ENCODE measurements at places on chromosomes 12 and 14.
A peak's percentile ranks its signal among the peaks of the same experiment; 100 is the strongest.

GRCh38 chr14:102375119-102375518 lies 12.4 kb downstream of the TECPR2 start:
- DNase-seq = no peak

- no peak for DNase-seq
These were observed 136.0 kb downstream of the CRADD start for GRCh38 chr12:93813186-93813585.

DNA sequence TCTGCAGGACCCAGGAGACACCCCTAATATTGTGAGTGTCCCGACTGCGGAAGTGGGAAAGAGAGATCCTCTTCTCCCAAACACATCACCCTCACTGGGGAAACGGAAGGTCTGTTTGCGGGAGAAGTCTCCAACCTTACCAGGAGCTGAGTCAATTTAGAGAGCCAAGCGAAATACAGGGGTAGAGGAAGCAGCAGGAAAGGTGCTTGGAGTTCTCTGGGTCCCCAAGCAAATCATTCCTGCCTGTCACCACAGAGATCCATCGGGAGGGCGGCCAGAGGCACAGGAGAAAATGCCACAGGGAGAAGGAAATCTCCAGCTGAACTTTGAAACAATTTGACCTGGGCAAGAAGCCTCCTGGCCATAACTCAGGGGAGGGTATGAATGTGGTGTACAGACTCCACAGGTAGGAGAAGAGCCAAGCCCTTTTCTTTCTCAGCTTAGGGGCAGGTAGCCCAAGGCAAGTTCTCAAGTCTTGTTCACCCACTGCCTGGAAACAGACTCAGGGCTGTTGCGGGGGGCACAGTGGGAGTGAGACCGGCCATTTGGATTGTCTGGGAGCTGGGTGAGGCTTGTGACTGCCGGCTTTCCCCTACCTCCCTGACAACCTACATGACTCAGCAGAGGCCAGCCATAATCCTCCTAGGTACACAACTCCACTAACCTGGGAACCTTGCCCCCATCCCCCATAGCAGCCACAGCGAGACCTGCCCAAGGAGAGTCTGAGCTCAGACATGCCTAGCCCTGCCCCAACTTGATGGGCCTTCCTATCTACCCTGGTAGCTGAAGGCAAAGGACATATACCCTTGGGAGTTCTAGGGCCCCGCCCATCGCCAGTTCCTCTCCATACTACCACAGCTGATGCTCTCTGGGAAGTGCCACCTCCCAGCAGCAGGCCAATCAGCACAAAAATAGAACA lies 211.9 kb upstream of the ARHGAP5 start:
- DNase-seq = no peak

DNA sequence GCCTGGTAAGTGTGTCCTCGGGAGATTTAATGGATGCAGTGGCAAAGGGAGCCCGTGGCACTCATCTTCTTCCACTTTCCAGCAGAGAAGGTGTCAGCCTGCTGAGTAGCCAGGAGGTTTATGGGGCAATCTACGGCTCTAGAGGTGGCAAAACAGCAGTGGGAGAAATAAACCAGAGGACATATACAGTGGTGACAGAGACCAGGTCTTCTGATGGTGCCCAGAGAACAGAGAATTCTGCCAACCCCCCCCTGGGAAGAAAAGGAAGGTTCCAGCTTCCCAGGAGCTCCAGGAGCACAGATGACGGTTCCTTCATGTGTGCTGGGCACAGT lies 43.0 kb downstream of the SMIM41 start:
- DNase-seq = no peak

- DNase-seq = no peak
These were observed 5.6 kb upstream of the PRPF39 start for GRCh38 chr14:45078323-45078722.

DNA sequence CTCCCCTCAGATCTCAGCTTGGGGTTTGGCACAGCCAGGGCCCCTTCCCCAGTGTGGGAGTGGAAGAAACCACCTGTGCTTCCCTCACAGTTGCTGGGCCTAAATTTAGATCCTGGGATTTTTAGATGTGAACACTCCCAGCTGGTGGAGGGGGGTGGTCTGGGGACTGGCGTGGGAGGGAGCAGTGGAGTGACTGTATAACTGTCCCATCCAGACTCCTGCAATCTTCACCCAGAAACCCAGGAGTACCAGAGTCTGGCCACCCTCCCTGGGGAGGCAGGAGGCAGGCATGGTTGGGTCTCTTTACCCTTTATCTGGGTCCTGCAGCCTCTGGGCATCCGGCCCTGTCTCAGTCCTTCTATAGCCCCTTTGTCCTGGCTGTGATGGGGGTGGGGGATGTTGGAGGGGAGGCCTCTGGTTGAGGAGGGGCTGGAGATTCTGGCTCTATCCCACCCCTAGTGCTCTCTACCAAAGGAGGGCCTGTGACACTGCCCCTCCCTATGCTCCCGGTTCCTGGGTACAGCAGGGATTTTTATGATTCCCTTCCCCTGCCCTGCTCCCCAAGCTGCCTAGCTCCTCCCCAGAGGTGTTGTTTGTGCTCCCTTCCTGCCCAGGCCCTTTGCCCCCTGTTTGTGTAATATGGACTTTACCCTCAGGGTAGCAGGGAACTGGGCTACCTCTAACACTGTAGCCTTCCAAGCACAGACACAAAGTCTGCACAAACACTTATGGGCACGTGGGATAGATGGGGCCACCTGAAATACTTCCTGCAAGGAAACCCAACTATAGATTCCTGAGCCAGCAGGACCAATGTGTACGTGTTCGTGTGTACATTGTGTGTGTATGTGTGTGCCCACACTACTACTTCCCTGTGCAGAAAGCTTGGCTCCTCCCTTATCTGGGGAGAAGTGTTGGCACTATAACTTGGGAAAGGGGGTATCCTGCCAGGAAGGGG lies 1.7 kb downstream of the ERBB3 start:
- no peak for DNase-seq

DNA sequence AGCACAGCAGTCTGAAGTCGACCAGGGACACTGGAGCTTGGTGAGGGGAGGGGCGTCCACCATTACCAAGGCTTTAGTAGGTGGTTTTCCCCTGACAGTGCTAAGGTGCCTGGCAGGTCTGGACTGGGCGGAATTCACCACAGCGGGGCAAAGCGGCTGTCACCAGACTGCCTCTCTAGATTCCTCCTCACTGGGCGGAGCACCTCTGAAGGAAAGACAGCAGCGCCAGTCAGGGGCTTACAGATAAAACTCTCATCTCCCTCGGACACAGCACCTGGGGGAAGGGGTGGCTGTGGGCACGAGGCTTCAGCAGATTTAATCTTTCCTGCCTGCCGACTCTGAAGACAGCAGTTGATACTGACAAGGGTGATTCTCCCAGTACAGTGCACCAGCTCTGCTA lies 39.1 kb downstream of the DDHD1 start:
- peak; percentile 86 for DNase-seq

GRCh38 chr12:110176745-110177144 lies 52.6 kb downstream of the IFT81 start:
- peak; percentile 57 for DNase-seq

- DNase-seq = no peak
These were observed 444.9 kb upstream of the FOXG1 start for GRCh38 chr14:28321475-28322244.

- DNase-seq = no peak
These were observed 479.9 kb upstream of the NOVA1 start for GRCh38 chr14:27077710-27078109.

GRCh38 chr14:51630987-51631386 lies 20.7 kb upstream of the FRMD6 start:
- no peak for DNase-seq

DNA sequence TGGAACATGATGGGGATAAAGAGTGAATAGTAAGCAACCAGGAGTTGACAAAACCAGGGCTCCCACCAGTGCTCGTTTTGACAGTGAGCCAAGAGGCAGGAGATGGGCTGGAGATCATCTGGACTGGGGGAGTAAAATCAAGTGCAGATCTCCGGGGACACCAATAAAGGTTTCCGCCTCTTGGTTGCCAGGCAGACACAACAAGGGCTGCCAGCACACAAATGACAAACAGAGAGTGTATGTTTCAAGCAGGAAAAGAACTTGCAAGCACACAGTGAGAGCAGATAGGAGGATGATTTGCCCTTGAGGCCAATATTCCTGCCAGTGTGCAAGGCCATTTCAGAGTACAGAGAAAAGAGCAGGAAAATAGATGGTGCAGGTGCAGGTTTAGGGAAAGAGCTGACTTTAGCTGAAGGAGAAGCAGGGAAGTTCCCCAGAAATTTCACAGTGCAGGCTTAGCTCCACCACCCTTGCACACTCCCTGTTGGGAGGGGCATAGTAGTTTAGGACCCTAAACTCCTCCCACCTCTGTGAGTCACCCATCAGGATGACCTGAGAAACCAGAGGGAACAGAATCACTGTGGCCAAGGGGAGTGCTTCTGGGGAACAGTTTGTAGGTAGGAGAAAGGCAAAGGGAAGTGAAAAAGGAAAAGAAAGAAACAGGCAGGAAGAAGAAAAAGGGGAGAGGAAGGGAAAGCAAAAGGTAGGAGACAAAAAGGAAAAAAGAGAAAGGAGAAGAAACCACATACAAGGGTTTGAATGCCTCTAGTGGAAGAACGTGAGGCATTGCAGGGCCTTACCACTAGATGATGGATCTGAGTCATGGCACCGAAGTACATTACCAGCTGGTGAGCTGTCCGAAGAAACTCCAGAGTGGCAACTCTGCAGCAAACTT lies 404.4 kb downstream of the SLC6A15 start:
- no peak for DNase-seq

DNA sequence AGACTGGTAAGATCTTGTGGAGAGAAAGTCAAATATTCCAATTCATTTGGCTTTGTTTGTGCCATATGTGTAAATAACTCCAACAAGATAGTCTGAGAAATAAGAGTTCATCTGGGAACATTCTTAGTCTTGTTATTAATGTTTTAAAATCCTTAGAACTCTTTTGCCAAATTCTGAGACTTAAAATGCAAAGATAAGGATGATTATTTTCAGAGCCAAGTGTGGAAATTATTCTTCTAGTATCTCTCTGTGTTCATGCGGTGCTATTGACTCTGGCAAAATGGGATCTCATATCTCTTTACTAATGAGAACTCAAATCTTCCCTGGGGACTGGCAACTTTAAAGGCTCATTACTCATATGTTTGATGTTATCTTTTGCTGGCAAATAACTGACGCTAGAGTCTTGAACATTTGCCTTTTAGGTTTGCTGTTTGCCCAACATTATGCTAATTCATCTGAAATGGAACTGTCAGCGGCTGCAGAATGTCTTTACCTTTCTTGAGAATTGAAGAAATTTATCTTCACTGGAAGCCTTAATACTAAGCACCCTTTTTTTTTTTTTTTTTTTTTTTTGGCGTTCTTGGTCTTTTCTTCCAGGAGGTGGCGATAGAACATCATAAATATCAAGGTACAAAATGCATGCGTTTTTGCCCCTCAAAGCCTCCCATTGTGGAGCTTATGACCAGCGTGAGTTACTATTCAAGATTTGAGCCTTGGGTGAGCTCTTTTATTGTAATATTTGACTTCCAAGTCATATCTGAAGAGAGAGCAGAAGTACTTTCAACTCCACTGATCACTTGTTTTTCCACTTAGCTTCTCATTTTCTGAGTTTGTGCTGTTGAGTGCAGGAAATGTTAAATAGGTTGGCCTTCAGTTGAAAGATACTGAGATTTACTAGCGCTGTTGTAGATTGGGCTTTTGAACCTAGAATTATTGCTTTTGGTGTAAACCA lies 86.5 kb downstream of the CAND1 start:
- DNase-seq = peak; percentile 55

- DNase-seq = no peak
These were observed 8.3 kb downstream of the AP5M1 start for GRCh38 chr14:57277062-57277461.

DNA sequence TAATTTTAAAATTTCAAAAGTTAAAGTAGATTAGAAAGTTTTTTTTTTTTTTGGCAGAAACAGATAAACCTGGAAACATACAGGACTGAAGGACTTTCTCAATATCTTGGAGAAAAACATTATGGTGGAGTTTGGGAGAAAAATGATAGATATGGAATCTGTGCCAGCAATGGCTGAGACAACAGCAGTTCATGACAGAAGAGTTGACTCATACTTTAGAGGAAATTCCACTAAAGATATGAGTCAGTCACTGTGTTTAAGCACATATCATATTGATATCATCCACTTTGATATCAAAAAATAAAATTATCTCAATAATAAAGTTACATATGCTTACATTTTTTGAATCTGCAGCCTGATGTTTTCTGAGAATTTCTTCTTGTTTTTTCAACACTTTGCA lies 193.9 kb upstream of the OR4E1 start:
- DNase-seq = no peak

DNA sequence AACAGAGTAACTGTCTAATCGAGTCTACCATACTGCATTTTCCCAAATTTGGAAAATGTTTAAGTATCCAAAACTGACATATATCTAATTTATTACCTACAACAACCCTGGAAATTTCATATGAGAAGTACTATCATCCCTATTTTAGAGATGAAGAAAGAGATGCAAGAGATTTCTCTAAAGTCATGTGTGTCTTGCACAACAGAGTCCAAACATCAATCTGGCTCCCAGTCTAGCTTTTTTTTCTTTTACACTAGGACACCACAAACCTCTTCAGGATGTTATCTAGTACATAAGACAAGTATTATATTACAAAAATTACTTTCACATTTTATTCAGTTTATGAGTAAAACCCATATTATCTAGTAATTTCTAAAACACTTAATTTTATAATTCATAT lies 39.1 kb downstream of the CAPS2 start:
- DNase-seq = no peak

DNA sequence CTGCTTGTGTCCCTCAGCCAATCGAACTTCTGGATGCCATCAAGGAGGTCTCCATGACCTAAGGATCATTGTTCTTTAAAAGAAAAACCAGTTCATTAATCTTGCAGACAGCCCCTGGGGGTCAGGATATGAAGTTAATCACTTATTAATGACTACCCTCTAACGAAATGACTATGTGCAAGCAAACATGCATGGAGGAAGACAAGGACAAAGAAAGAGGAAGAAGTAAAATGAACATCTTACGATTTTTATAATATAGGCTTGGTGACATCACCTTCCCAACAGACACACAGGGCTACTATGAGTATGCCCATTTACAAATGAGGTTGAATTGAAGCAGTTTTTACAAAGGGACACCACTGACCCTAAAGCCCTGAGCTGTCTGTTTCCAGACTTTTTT lies 111.1 kb upstream of the AMIGO2 start:
- no peak for DNase-seq

GRCh38 chr12:97764700-97765099 lies 302.1 kb downstream of the RMST start:
- DNase-seq = no peak

DNA sequence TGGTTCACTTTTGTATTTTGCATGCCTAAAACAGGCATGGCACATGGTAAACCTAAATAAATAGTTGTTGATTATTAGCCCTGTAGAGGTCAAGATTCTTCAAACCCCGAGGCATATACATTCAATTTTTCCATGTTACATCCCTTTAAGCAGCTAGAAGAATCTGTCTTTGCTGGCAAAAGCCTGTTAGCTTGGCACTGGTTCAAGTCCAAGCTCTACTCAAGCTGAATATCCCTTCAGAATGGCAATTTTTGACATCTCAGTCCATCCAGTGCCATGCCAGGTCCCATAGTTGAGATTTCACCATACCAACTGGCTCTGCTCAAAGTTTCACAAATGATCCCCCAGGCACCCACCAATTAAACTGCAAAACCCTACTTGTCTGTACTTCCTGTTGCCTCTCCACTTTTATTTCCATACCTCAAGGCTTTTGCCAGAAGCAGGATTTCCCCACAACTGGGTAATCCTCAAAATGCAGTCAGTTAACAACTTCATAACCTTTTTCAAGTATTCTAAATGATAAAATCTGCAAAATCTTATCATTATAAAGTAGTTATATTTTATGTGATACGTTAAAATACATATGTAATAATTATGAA lies 9.0 kb upstream of the DCN start:
- DNase-seq = no peak

- no peak for DNase-seq
These were observed 119.6 kb downstream of the PLXNC1 start for GRCh38 chr12:94267921-94268471.

Data from hematopoietic multipotent progenitor cell treated with erythropoietin and hydrocortisone succinate and interleukin-3 and kit ligand, for 8 days (in vitro differentiated cells).